ENCODE measurements at places on chromosomes 11 and 22.
A peak's percentile ranks its signal among the peaks of the same experiment; 100 is the strongest.

- DNase-seq: no peak
Observed at GRCh38 chr11:76322942-76323341, 58.0 kb downstream of the THAP12 start.

DNA sequence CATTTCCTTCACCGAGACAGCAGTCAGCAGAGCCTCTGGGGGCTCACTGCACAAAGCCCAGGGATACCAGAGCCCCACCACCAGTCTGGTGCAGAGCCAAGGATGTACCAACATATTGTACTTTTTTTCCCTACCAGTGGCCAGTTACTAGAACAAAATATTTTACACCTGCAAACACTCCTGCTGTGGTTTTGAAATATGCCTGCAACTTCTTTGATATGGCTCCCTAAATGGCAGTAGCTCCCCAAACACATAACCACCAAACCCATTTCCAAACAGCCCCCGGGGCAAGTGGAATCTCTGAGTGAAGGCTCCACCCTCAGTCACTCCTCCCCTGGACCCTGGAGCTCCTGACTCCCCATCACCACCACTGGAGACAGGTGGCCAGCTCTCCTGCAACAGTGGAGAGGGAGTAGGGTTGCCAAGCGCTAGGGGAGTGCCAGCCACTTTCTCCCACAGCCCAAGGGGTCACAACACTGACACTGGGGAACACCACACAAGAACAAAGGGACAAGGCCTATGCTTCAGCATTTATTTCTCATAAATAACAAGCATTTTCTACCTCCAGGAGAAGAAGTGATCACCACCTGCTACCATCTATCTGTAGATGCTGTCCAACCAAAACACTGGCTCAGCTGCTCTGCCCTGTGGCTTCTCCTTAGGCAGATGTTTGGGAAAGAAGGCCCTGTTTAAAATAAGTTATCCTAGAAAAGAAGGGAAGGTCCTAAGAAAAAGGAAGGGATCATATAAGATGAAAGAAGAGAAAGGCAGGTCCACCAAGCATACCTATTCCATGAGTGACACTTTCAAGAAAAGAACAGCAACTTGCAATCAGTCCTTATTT lies 15.1 kb downstream of the DGCR2 start:
- no peak for DNase-seq

- no peak for DNase-seq
Observed at GRCh38 chr11:66003291-66003690, 988 bp downstream of the BANF1 start.

GRCh38 chr11:97732011-97732632 lies 1288.6 kb upstream of the CNTN5 start:
- DNase-seq: no peak

DNA sequence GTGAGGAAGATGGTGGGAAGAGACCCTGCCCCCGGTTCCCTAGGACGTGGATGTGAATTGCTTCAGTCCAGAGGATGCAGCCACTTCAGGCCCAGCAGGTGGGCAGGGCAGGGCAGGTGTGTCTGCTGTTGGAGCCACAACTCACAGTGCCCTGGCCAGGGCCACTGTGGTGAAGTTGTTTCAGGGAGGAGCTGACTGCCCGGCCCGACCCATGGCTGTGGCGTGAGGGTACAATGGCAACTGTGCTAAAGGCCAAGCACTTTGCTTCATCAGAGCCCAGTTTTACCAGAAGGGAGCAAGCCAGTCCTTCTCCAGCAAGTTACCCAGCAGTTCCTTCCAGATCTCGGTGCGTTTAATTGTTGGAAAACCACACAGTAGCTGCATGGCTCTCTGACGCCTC lies 1174.4 kb downstream of the BRD1 start:
- DNase-seq: no peak

GRCh38 chr11:120236169-120237107 lies 3.5 kb upstream of the POU2F3 start:
- no peak for DNase-seq

DNA sequence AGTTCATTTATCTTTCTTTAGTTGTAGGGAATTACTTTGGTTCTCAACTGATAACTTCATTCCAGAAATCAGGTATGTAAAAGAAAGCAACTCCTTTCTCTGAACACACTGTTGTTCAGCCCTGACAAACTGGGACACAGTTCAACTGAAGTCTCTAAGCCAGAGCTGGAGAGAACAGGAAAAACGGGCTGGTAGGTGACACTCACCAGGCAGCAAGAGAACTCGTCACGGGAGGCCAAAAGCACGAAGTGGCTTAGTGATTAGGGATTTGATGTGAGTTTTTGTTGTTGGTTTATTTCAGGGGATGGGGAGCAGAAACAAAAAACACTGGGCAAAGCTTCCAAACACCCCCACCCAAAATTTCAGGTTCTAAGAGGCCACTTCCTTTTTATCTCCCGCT lies 54.1 kb downstream of the MYH9 start:
- DNase-seq: no peak

DNA sequence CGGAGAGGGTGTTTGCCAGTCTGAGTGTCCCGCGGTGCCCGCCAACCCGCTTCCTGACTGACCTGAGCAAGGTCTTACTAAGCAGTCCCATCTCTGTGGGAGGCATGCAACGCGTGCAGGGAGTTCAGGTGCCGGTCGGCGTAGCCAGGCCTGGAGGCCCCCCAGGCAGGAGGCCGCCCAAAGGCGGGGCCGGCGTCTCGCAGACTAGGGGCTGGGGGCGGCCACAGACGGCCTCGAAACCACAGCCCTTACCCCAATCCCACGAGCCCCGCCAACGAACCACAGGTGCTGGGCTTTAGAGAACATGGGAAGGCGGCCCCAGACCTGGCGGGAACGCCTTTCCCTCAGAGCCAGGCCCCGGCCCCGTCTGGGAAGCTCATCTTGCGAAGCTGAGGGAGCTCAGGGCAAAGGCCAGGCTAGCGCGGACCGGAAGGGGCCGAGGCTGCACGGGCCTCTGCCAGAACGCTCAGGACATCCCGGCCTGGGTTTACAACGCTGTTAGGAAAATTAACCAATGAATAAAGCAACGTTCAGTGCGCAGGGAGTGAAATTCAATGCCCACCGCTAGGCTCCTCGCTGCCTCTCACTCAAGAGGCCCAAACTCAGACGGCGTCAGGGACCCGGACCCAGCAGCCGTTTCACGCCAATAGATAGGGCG lies 2.1 kb upstream of the MTFP1 start:
- DNase-seq: no peak

- no peak for DNase-seq
Observed at GRCh38 chr22:46578824-46579561, 41.2 kb upstream of the GRAMD4 start.

DNA sequence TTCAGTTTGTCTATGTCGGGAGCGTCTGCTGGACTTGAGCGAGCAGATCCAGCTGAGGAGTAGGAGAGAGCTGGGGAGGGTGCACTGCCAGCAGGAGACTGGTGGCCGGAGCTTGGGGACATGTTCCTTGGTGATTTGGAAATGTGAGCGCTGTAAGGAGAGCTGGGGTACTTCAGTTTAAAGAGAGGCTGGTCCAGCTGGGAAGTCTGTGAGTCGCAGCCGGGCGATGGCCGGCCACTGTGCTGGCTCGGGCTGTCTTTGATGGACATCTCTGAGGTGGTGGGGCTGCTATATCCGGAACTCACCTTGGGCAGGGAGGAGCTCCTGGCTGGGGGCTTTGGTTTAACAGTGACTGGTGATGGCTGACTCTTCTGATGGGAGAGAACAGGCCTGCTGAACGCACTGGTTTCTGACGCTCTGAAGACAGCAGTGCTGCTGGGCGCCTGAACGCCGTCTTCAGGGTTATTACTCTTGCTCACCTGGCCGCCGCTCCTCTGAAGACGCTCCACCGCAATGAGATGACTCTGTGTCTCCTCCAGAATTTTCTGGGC lies 63.6 kb upstream of the PITPNB start:
- DNase-seq: no peak

DNA sequence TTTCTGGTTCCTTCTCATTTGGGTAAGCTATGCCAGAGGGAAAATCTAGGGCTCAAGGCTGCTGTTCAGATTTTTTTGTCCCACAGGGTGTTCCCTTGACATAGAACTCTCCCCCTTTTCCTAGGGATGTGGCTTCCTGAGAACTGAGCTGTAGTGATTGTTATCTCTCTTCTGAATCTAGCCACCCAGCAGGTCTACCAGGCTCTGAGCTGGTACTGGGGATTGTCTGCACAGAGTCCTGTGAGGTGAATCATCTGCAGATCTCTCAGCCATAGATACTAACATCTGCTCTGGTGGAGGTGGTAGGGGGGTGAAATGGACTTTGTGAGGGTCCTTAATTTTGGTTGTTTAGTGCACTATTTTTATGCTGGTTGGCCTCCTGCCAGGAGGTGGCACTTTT lies 167.3 kb upstream of the PGR start:
- no peak for DNase-seq

DNA sequence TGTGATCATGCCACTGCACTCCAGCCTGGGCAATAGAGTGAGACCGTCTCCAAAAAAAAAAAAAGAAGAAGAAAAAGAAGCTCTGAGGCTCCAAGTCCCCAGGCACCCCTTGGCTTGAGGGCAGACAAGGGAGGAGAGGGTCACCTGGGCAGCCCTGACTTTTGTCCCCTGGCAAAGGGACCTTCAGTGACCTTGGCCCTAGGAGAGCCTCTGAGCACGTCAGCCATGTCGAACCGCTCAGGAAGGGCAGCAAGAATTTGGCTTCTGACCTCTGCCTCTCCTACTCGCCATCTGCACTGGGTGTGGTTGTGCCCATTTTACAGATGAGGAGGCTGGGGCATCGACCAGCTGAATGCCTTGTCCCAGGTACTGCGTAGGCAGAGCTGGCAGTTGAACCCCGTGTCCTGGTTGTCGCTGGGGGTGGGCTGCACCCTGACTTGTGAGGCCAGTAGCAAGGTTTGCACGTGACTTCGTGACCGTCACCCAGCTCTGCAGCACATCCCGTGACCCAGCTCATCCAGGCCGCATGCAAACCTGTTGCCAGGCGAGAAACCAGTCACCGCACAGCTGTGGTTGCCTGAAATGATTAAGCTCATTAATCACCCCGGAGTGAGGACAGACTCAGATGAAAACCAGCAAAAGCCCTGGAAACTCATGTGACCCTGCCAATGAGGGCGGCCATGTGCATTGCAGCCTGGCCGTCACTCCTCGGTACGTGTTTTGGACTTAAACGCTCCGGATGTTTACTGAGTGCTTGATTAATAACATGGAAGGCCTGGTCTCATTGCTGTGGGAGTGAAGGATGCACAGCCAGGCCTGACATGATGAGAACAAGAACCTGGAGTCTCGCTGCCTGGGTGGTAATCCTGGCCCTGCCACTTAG lies 47.7 kb upstream of the PPP6R3 start:
- DNase-seq: peak; percentile 59

DNA sequence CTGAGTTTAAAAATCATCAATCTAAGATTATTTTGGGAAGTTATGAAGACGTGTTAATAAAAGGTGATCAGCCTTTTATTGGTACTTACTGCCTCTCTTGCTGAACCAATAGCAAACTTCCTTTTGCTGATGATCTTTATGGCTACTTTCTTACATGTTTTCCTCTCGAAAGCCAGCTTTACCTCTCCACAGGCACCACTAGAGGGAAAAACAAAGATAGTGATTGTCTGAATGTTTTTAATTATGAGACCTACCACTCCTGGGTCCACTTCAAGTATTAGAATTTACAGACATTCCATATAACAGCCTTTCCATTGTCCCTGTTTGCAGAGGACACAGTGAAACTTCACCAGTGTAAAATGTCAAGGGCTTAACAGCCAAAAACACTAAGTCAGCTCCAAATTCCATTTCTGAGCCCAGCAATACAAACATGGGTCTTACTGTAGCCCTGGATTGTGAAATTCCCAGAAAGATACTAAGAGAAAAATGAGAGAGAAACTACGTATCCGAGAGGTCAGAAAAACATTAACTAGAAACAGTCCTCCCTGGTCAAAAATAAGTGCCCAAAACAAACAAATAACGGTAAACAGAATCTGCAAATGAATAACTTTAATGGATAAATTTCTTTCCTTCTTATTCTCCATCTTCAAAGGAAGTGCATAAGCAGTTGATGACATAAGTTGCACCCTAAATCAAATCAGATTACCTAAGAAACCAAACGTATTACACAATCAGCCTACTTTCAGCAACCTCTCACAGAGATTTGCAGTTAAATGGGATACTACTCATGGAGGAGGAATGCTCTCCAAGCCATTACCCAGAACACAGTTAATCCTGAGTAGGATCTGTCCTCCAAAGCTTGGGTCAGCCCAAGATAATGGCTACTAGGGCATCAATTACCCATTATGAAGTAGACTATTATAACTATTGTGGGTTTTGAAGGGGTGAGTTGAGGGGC lies 29.5 kb downstream of the CHEK2 start:
- no peak for DNase-seq

DNA sequence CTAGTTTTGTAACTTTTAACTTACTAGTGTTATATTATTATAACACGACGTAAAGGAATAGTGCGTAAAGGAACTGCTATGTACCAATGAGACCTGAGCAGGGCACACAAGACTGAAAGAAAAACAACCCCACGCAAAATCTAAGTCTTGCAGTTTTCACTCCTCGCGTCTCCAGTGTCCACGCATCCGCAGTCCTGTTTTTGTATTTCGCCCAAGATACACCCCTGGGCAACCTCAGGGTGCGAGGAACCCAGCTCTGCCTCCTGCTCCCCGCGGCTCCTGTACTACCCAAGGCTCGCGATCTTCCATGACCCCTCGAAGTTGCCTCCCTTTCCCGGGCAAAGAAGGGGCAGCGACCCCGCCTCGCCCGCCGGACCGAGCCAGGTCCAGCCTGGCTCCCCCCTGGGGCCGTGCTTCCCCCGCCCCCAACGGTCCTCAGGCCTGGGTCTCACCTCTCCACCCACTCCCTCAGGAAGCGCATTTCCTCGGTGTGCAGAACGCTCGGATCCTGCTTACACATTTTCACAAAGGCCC lies 393 bp downstream of the ST13 start:
- DNase-seq: no peak

DNA sequence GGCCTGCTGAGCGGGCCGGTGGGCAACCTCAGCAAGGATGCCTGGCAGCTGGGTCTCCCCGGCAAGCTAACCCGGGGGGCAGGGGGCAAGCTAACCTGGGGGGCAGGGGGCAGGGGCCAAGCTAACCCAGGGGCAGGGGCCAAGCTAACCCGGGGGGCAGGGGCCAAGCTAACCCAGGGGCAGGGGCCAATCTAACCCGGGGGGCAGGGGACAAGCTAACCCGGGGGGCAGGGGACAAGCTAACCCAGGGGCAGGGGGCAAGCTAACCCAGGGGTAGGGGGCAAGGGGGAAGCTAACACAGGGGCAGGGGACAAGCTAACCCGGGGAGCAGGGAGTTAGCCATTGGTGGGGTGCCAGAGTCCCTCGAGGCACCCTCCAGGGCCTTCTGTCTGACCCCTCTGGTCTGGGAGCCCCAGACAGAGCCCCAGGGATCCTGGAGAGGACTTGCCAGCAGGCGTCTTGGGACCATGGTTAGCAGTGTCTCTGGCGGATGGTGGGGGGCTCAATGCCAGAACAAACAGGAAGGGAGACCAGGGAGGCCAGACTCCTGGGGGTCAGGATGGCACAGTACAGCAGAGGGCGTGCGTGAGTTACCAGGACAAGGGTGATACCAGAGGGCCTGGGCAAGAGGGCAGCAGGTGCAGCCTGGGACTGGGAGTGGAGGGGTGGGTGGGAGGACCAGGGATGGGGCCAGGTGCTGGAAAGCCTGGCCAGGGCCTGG lies 16.1 kb downstream of the IGF2 start:
- no peak for DNase-seq
